ENCODE measurements at places on chromosomes 4 and X. TPM values are rescaled to one million over a fixed set of nuclear protein-coding genes. Genes with fewer than 3 reads are reported as not detected.

GRCh38 chr4:145075742-145076468 lies 22.1 kb downstream of the ANAPC10 start:
- DNase-seq = no peak

GRCh38 chr4:122695226-122695625 lies 37.3 kb upstream of the BBS12 start:
- DNase-seq = no peak

DNA sequence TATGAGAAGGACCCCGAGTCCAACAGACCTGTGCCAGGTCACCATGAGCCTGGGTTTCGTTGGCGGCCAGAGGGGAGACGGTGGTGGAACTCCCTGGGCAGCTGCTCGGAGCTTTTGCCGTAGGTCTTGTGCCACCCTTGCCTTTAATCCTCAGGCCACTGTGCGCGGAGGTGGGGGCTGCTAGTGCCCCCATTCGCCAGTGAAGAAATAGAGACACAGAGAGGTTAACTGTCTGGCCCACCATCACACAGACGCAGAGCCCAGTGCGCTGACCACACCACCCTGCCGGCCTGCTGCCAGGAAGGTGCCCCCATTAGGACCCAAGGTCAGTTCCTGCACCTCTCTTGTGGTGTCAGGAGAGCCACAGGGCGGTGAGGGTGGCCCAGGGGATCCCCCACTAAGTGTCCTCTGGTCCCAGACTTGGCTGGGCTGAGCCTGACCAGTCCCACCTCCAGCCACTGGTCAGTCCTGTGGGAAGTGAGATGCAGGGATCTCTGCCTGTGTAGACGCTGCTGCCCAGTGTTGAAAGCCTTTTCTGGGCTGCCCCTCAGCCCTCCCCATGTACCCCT lies 28.3 kb upstream of the HTRA3 start:
- DNase-seq = no peak

GRCh38 chrX:123738378-123738940 lies 5.6 kb upstream of the THOC2 start:
- no peak for DNase-seq

The ERVMER34-1 gene
- total RNA-seq = not detected

DNA sequence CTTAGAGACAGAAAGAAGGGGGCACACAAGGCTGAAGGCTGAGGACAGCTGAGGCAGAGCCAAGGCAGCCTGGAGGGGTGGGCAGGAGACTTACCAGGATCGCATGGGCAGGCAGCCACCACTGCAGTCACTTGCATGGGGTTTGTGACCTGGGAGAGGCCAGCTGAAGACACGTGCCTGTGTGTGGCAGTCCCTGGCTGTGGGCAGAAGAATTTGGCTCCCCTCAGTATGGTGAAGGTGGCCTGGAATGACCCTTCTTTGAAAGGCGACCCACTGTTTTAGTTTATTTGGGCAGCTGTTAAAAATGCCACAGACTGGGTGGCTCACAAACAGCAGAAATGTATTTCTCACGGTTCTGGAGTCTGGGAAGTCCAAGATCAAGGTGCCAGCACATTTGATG lies 22.1 kb upstream of the SLC34A2 start:
- DNase-seq = no peak

GRCh38 chr4:91961504-91961903 lies 342.3 kb upstream of the GRID2 start:
- DNase-seq = no peak

The TBX22 gene
- not detected for total RNA-seq

DNA sequence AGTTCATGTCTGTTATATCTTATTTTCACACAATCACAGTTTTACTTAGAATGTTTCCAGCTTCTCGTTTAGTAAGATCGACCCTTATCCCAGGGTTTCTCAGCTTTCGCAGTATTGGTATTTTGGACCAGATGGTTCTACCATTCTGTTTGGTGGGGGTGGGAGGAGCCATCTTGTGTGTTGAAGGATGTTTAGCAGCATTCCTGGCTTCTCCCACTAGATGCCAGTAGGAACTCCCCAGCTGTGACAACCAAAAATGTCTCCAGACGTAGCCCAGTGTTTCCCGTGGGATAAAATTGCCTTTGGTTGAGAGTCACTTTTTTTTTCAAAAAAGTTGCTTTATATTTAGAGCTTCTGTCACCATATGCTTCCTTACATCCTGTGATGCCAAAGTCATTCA lies 90.9 kb upstream of the TLR2 start:
- no peak for DNase-seq

DNA sequence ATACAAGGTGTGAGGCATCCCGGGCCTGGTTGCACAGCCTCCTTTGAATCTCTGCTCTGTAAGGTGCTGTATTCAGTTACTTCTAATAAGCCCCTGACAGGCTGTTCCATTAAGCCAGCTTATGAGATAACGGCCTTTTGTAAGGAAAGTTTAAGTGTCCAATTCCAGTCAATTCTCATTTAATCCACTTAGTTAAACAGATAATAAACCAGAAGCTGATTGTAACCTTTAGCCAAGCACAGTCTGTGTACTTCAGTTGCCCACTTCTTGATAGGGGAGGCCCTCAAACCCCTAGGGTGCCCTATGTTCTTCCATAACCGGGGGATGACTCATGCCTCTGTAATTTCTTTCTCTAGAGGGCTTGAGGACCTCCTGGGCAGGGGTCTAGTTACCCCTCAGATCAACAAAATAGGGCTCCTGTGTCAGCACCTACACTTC lies 63.4 kb downstream of the RASL11B start:
- DNase-seq = no peak

GRCh38 chrX:69424161-69424560 lies 80.0 kb upstream of the NALF2 start:
- peak; percentile 3 for DNase-seq

The PGAM4 gene
- total RNA-seq = not detected

- DNase-seq = no peak
Measured at GRCh38 chr4:9942139-9942538, 79.2 kb downstream of the SLC2A9 start.
